ENCODE measurements at places on chromosomes 5 and 9.

GRCh38 chr5:82307451-82307850 lies 29.3 kb upstream of the RPS23 start:
- no peak for DNase-seq

DNA sequence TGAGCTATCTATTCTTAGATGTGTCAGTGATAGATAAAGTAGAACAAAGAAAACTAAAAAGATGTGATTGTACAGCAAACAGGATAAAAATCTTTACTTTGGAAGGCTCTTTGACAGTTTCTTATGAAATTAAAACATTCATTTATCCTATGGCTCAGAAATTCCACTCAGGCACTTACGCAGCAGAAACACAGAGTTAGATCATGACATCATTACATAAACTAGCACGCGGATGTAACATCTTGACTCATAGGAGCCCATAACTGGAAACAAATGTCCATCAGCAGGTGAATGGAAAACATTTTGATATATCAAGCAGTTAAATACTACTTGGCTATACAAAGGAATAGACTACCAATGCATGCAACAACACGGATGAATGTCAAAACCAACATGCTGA lies 45.3 kb downstream of the ICE1 start:
- no peak for DNase-seq

- DNase-seq = no peak
Observed at GRCh38 chr5:115392611-115393010, 96.2 kb upstream of the CCDC112 start.

GRCh38 chr9:126647585-126648411 lies 34.1 kb downstream of the LMX1B start:
- DNase-seq = no peak

- DNase-seq = no peak
Observed at GRCh38 chr5:156883316-156883875, 33.3 kb downstream of the PPP1R2B start.

DNA sequence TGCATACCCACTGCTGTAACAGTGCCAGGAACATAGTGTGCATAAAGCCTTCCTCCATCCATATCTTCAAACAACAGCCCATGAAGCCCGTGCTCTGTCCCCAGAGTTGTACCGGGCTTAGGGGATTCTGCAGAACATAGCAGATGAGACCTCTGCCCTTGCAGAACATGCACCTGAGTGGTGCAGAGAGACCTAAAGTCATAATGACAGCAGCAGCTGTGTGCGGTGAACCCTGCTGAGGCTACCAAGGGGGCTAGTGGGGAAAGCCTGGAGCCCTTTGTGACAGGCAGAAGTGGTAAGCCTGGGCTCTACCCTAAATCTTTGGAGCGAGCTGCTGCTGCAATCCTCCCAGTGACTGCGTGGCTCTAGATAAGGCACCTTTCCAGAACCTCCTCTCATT lies 32.2 kb upstream of the BRD3 start:
- no peak for DNase-seq

DNA sequence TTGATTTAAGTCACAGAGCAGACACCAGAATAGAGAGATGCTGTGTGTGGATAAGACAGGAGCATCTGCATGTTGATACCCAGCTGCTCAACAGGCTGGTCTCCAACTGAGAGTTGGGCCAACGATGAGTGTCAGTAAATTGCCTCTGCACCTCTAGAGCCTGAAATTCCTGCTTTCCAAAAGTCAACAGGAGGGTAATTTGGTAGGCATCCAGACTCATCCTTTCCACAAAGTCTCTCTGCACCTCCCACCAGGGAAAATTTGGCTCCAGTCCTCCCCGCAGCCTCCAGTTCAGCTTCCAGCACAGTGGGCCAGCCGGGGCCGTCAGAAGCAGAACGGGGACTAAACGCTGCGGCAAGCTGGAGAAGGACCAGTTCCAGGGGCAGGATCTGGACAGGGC lies 136.9 kb downstream of the RFK start:
- DNase-seq = no peak

GRCh38 chr9:107547303-107547702 lies 57.7 kb upstream of the KLF4 start:
- DNase-seq = no peak

GRCh38 chr5:173761178-173761513 lies 127.0 kb upstream of the CPEB4 start:
- DNase-seq = no peak

DNA sequence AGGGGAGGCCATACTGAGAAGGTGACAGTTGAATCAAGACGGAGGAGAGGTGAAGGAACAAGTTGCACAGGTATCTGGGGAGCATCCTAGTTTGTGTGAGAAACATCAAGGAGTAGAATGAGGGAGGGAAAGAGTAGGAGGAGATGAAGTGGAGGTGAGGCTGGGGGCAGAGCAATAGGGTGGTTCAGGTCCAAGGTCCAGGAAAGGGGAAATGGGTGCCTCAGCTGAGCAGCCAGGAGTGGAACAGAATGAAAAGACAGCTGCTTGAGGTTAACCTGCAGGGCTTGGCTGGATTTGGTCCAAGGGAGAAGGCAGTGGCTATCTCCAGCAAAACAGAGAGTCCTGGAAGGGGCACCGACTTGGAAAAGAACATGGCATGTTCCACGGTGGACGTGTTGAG lies 5.3 kb downstream of the SLC1A1 start:
- no peak for DNase-seq

GRCh38 chr5:127290019-127290945 lies at the start of gene MEGF10:
MEGF10 (plus strand) TSS chr5:127290796; CDS start chr5:127331309, 40,513 bp downstream.
- no peak for DNase-seq

DNA sequence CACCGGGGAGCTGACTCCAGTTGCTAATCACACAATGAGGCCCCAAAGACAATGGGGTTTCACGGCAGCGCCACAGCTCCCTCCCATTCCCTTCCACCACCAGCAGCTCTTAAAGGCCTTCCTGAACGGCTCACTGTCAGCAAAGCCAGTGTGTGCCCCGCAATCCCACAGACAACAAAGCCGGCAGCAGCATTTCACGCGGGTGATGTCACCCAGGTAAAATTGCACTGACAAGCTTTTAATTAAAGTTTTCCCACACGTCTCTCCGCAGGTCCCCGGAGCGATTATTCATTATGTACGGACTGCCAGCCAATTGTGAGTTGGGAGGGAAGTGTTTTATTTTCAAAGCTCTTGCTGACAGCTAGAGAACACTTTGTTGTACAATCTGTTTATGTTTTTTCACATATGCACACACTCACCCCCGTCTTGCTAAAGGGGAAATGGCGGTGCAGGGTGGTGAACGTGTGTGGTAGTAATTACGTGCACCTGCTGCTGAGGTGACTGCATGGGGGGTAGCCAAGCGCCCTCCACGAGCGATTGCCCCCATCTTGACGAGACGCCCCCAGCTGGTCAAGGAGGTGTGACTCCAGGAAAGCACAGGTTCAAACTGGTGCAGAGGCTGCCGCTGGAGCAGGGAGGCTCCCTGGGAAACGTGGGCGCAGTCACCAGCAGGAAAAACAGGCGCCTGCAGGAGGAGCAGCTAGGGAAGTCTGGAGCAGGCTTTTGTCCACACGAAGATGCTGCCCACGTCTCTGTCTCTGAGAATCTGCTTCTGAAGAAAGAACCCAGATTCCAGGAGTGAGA lies 65.0 kb downstream of the IRX2 start:
- no peak for DNase-seq

GRCh38 chr5:58366461-58366860 lies 93.4 kb downstream of the PLK2 start:
- DNase-seq = no peak

- DNase-seq = no peak
Observed at GRCh38 chr5:57179262-57180200, 5.7 kb downstream of the GPBP1 start.

DNA sequence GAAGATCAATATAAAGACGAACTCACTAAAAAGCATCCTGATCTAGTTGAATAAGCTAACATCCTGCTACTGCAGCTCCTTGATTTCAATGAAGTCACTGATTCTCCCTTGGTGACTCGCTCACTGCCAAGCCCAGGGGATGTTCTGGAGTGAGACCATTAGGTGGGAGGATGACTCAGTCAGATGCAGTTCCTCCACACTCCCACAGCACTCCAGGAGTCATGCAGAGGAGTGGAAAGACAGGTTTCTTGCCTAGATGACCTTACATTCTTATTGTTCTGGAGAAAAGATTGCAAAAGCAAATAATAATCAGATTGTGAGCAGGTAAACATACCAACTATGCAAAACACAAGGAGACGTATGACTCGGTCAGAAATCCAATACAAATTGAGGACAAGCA lies 15.3 kb downstream of the GCNT4 start:
- DNase-seq = no peak

All from NK-92 treated with Interleukin-12 subunit alpha and Interleukin-12 subunit beta, amount 100 ng/mL, for 24 hours (cell line).